ENCODE measurements at places on chromosomes 1 and 21.

- no peak for DNase-seq
These were observed 41.7 kb upstream of the ZC3H12A start for GRCh38 chr1:37432716-37433115.

GRCh38 chr1:116329524-116330341, 43.3 kb upstream of the ATP1A1 start:
- DNase-seq = no peak

- no peak for DNase-seq
These were observed 666 bp downstream of the PAFAH2 start for GRCh38 chr1:25996966-25997827.

DNA sequence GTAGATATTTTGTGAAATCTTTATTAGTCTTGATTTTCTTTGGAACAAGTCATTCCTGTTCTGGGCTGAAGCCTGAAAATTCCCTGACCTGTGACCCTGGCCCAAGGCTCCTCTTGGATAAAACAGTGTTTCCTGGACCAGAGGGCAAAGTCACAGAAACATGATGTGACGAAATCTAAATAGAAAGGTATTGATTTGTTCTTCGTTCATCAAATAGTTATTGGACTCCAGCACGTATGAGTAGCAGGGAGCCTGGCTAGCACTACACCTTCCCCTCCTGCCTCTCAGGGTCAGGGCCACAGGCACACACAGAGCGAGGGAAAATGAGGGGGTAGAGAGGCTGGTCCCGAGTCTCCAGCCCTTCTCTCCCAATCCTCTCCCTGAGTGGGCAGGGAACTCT, 1.7 kb upstream of the CLDN14 start:
- no peak for DNase-seq

DNA sequence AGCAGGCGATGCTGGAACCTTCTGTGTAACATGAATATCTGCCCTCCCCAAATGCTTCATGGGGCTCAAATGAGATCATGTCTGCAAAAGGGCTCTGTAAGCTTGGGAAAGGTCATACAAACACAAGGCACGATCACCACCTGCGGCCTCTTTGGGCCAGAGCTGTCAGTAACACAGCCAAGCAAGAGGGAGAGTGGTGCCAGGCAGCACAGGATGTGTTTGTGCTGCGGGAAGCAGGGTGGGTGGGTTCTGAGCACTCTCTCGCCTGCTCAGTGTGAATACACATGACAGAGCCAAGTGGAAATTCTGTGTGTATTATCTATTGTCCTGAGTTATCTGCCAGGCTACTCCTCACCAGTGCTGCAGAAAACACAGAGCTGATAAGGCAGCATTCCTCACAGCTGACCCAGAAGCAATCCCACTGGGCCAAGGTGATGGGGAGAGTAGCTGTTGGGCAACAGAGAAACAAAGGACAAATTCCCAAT, 101.2 kb downstream of the LAMC2 start:
- DNase-seq = no peak

GRCh38 chr1:175871647-175872046, 128.3 kb upstream of the TNR start:
- DNase-seq = no peak

- no peak for DNase-seq
These were observed 7.5 kb downstream of the SLX9 start for GRCh38 chr21:44947111-44947929.

- DNase-seq = no peak
These were observed at the start of gene SLX9 for GRCh38 chr21:44939532-44940115. SLX9 (plus strand) TSS chr21:44940029; CDS start chr21:44940058, 29 bp downstream.

GRCh38 chr1:8555582-8555981, 237.7 kb downstream of the SLC45A1 start:
- no peak for DNase-seq

DNA sequence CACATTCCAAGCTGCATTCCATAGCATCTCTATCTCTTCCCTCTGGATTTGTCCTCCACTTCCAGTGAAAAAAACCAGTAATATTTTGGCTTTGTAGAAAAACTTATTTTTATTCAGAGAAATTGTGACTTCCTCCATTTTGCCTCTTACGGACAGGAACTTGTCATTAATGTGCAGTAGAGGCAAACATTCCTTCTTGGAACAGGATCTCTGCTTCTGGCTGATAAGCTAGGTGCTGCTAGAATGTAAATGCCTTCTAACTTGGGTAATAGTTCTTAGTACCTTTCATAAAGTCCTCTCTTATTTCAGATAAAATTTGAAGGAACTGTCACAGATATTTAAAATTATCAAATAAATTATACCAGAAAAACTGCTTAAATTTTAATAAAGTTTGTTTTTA, 707.8 kb downstream of the USP25 start:
- DNase-seq = no peak

GRCh38 chr1:206106328-206107167, 10.6 kb downstream of the AVPR1B start:
- DNase-seq = no peak

GRCh38 chr1:93756657-93757056, 75.0 kb upstream of the BCAR3 start:
- DNase-seq = no peak

DNA sequence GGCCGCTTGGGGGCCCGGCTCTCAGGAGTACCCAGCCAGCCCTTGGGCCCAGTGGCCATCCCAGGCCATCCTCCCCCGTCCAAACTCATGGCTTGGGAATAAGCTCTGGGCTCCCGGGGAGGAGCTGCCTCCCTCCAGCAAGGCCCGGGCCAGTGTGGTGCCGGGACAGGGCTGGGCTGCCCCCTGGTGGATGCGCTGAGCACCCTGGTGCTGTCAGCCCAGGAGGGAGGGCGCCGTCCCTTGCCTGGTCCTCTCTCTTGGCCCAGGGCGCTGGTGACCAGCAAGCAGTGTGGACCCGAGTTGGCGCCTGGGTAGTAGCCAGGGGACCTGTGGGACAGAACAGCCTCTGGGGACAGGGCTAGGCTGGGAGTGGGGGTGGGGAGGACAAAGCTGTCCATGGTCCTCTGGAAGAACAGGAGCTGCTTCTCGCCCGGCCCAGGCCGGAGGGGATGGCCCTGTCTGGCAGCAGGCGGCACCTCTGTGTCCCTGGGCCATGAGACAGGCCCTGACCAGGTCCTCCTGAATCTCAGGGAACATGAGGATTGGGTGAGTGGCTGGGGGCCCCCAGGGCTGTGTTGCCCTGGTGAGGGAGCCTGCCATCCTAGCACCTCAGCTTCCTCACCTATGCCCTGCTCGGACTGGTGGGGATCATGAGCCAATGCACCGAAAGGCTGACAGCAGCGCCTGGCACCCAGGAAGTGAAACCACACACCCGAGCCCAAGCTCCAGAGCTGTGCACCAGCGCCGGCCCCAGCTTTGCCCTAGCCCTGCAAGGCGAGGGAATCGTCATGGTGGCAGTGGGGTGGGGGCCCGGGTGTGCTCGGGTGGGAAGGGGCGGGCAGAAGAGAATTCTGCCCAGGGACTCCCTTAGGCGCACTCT, 9.4 kb downstream of the MORN1 start:
- DNase-seq = no peak
